ENCODE measurements at places on chromosomes 12 and 14.

DNA sequence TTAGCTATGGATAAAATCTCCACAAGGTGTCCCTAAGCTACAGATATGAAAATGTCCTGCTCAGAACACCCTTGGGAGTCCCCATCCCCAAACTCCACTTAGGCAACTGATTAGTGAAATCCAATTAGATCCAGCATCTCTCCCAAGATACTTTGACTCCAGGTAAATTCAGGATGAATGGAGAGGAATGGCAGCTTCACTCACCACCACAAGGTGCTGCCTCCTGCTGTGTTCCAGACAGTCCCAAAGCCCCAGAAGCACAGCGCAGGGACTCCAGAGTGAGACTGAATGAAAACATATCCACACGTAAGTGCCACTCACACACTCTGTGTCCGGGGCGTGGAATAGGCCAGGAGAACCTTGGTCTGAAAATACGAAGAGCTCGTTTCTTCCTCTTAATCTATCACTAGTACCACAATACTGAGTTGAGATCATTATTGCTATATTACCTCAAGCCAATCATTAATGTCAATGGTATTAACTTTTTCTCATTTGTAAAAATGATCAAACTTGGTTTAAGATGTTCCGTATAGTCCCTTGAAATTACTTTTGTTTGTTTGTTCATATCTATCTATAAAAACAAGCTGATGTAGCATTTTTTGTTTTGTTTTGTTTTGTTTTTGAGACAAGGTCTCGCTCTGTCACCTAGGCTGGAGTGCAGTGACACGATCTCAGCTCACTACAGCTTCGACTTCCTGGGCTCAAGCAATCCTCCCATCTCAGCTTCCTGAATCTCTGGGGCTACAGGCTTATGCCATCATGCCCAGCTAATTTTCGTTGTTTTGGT is 70.0 kb upstream of the BICD1 start:
- no peak for DNase-seq

DNA sequence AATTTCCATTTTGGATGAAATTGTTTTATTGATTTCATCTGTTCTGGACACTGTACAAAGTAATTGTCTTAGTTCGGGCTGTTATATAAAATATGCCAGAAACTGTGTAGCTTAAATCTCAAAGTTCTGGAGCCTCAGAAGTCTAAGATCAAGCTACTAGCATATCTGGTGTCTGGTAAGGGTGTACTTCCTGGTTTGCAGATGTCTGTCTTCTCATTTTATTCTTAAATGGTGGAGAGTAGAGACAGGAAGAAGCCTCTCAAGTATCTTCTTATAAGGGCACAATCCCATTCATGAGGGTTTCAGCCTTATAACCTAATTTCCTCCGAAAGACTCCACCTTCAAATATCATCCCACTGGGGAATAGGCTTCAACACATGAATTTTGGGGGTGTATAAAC is 51.3 kb downstream of the MON2 start:
- DNase-seq = no peak

DNA sequence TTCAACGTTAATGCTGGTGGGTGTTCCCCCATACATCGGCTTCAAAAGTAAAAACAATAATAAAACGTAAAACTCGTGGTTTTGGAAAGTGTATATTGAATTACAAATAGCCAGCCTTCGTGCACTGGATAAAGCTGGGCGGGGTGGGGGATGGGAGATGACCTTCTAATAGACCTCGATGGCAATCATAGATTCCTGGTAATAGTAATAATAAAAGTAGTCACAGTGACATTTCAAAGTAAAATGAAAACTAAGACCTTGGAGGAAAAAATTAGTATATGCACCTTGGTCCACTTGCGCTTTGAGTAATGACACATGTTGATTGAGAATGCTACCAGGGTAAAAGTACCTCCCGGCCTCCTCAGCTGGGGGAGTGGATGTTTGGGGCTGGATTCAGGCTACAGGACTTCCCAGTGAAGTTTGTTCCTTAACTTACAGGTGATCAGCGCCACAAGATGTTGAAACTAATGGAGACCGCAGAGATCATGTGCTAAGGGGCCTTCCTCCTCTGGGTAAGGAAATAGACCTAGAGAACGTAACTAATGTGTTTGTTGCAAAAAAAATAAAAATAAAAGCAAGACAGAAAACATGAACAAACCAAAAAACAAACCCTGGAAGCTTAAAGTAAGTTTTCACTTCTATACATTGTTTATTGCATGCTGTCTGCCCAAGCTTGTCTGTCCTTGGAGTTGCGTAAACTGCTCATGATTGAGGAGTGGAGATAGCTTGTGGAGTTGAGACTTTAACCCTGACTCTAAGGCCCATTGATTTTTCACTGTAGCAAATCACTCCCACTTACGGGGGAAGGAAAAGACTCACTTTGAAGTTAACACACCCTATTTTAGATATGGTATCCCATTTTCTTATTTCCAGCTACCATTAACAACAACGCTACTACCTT is 907 bp upstream of the LRIG3 start:
- no peak for DNase-seq

GRCh38 chr14:89629383-89629782 is 212.3 kb upstream of the FOXN3 start:
- no peak for DNase-seq

DNA sequence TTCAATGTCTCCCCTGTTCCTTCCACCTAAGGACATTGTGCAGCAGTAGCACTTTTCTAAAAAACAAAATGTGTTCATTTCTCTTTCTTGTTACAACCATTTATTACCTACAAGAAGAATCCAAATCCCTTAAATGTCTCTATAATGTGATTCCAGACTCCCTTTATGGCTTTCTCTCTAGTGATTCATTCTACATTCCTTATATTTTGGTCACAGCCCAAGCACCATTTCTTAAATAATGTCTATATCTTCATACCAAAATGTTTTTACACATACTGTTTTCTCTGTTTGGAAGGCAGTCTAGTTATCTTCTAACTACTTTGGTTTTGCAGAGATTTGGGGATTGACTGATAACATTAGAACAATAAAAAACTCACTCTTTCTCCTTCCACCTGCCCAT is 1037.3 kb upstream of the FLRT2 start:
- peak; percentile 71 for DNase-seq

DNA sequence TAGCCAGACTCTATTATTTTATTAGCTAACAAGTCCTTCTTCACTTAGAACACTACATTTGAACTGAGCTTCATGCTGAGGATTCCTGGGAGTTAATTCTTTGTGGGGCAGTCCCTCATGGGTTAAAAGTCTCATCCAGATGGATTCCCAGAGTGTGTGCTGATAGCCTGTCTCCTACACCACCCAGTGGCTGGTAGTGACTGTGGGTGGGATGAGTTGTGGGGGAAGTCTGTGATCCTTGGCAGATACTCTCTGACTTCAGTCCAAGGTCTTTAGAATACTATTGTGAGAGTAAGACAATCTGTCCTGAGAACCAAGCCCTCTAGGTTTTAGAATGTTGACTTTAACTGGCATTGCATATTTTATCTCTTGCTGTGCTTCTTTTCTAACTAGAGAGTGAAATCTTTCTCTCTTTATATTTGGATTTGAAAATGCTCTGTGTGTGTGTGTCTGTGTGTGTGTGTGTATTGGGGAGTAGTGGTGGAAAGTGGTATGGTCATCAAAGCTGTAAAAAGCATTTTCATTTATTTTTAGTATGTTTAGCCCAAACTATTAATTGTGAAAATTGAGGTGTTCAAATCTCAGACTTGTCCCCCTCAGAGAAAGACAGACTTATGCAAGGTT is 37.3 kb downstream of the AKAP6 start:
- peak; percentile 64 for DNase-seq

All from fibroblast of skin of abdomen (primary cell).